ENCODE measurements at places on chromosomes 5 and 9.

DNA sequence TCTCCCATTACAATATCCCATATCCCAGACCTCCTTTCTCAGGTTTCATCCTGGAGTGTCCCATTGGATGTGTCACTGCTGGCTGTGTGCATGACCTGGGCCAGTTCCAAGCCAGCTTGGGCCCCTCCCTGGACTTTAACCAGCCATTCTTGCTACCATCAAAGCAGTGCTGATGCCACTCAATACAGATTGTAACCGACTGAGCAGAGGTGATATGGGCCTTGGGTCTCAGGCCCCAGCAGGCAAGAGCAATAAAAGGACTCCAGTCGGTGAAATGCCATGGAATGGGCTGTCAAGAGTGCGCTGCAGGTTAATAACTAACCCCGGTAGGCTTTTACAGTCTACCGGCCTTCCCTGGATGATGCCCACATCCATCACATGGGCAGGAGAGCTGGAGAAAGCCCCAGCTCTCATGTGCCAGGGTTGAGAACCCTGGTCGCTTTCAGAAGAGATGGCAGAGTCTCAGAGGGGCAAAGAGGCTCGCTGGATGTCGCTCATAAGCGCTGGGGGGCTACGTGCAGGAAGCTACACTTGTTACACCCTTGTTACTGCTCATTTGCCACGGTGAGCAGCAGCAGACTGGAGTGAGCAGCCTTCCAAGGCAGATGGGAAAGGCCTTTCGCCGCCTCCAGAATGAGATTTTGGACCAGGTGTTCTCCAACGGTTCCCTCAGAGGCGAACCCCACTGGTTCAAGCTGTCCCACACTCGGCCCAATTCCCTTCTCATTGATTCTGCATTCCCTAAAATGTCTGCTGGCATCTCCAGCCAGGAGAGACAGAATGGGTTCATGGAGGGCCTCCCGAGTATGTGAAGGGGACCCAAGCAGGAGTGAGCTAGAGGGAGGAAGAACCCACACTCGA lies 13.2 kb downstream of the EPB41L4B start:
- no peak for DNase-seq

- DNase-seq, result no peak
These were observed 46.8 kb upstream of the OTULINL start for GRCh38 chr5:14534773-14535172.

- DNase-seq, result no peak
These were observed 225.7 kb downstream of the FSTL4 start for GRCh38 chr5:133386662-133387061.

GRCh38 chr9:18394847-18395351 lies 79.1 kb upstream of the ADAMTSL1 start:
- DNase-seq, result no peak

DNA sequence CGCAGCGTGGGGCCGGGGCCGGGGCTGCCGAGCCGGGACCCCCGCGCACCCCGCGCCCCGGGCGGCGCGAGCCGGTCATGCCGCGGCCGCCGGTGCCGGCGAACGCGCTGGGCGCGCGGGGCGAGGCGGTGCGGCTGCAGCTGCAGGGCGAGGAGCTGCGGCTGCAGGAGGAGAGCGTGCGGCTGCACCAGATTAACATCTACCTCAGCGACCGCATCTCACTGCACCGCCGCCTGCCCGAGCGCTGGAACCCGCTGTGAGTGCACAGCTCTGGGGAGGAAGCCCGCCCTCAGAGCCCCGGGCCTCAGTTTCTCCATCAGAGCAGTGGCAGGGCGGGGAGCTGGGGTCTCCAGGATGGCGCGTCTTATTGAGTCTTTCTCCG lies 335 bp downstream of the GALNT12 start:
- DNase-seq, result no peak

DNA sequence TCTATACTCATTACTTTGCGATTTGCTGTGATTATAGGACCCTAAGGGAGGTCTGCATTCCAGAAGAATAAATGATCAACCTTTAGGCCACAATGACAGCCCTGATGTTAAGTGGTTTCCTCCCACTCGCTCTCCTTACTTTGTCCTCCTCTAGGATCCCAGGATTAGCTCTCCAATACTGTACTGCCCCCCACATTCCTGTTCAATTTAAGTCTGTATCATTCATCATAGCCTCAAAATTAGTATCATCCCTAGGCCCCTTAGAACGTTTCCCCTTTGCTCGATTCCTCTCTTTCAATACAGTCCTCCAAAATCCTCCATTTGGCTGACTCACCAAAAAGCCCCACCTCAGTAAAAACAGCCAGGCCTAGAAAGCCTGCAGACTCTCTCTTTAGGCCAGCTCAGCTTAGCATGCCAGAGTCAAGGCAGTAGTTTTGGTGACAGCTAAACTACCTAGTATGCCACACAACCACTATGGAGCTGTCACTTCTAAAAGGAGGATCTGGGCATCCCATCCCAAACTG lies 24.4 kb downstream of the RNF145 start:
- peak; percentile 89 for DNase-seq

- DNase-seq, result no peak
These were observed 35.0 kb upstream of the UNC5A start for GRCh38 chr5:176775409-176775808.

GRCh38 chr5:140883373-140883772 lies 1.4 kb downstream of the PCDHA13 start:
- DNase-seq, result no peak

- no peak for DNase-seq
These were observed 18.7 kb upstream of the PIK3R1 start for GRCh38 chr5:68196876-68197275.

DNA sequence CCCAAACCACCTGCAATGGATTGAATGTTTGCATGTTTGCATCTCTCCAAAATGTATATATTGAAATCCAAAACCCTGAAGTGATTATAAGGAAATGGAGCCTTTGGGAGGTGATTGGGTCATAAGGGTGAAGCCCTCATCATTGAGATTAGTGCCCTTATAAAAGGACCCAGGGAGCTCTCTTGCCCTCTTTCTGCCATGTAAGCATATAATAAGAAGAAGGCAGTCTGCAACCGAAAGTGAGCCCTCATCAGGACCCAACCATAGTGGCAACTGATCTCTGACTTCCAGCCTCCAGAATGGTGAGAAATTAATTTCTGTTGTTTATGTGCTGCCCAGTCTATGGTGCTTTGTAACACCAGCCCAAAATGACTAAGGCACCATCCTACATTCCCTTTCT lies 115.7 kb upstream of the EFNA5 start:
- no peak for DNase-seq

GRCh38 chr5:1521671-1522600 lies 1.8 kb downstream of the LPCAT1 start:
- DNase-seq, result peak; percentile 34

GRCh38 chr5:141354900-141355469 lies at the start of gene PCDHGA4:
Gene PCDHGA4 (plus strand): TSS chr5:141355021. CDS start chr5:141355108, 87 bp downstream.
- no peak for DNase-seq

DNA sequence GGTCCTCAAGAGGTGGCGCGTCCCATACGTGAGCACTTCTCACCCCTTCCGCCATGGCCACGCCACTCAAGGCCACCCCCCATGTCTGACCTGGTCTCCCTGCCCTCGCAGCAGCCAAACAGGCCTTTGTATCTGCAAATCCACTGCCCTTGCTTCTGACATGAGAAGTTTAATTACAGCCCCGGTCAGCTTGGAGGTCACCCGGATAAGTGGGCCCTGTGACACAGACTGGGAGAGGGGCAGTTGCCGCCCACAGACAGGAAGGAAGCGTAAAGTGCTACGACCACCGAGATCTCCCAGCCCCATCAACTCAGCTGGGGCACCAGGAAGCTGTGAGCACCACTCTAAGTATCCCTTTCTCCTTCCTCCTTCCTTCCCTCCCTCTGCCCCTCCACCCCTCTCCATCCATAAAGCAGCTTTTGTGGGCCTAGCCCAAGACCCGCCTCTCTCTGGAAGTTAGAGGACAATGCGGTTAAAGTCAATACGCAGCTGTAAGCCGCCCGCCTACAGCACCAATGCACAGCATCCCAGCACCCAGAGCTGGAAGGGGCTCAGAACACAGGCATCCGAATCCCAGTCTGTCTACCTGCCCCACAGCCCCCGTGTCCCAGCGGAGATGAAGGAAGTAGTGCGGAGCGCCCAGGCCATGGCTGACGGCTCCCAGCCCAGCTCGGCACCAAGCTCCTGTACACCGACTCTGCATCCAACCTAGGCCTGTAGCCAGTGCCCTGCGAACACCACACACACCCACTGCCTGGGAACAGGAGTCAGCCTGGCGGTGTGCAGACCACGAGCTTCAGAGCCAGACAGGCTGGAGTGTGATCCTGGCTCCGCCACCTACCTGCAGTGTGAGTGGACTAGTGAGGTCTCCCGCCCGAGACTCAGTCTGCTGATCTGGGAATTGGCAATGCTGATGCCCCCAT lies 44.8 kb upstream of the RNF130 start:
- no peak for DNase-seq

- DNase-seq, result no peak
These were observed 45.7 kb upstream of the FAM170A start for GRCh38 chr5:119583684-119584083.

DNA sequence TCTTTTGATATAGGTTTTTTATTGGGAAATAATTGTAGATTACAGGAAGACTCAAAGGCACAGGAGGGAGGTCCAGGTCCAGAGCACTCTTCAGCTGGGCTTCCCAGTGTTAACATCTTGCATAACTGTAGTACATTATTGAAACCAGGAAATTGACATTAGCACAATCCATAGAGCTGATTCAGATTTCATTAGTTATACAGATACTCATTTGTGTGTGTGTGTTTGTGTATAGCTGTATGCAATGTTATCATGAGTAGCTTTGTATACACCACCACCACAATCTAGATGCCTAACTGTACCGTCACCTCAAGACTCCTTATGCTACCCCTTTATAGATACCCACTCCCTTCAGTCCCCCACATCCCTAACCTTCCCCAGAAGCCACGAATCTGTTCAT lies 47.9 kb downstream of the SLC36A1 start:
- DNase-seq, result no peak

- peak; percentile 62 for DNase-seq
These were observed 30.8 kb downstream of the OR1J1 start for GRCh38 chr9:122446819-122447484.

DNA sequence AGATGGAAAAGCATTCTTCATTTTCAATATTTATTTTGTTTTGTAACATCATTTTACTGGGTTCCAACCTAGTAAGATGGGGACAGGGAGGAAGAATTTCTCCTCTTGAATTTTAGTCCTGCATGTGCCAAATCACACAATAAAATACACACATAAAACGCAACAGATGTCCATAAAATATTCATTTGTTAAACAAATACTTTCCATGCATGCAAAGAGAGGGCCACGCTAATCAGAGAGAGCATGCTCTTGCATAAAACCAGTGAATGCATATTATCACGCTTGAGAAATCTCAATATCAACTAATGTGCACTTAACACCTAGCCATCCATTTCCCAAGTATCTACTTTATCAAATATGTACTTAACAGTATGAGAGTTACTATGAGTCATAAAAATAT lies 212.6 kb upstream of the TARS1 start:
- no peak for DNase-seq

DNA sequence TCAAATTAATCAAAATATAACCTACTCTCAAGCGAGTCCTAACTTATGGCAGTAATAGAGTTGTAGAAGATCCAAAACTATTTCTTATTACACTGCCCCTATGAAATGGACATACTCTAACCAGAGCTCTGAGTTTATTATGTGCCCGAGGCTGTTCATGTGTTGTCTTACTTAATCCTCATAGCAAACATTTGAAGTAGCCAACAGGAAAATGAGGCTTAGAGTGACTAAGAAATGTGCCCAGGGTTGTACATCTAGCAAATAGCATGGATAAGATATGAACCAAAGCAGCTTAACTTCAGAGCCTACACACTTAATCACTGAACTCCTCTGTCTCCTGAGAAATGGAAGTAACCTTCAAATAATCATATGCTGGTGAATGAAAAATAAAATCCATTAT lies 1551.7 kb downstream of the MAT2B start:
- peak; percentile 12 for DNase-seq

DNA sequence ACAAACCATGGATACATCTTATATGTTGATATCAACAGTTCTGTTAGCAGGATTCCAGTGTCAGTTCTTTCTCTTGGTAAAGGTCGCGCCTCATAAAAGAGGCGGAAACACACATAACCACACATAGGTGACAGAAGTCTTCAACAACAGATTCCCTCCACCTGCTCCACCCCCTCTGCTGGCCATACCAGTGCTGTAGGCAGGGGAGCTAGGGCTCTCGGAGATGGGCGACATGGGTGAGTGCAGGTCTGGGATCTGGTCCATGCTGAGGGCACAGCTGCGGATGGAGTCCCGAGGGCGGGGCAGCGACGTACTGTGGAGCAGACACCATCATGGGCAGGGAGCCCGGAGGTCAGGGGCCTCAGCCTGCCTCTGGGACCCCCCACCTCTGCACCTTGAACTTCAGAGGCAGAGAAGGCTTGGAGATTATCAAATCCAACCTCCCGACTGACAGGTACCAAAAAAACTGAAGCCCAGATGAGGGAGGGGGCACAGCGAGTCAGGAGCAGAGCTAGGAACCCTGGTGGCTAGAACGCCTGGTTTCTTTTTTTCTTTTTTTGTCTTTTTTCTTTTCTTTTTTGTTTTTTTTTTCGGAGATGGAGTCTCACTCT lies 12.0 kb upstream of the TOR2A start:
- no peak for DNase-seq

- no peak for DNase-seq
These were observed 271.7 kb upstream of the KLF4 start for GRCh38 chr9:107761307-107761706.

DNA sequence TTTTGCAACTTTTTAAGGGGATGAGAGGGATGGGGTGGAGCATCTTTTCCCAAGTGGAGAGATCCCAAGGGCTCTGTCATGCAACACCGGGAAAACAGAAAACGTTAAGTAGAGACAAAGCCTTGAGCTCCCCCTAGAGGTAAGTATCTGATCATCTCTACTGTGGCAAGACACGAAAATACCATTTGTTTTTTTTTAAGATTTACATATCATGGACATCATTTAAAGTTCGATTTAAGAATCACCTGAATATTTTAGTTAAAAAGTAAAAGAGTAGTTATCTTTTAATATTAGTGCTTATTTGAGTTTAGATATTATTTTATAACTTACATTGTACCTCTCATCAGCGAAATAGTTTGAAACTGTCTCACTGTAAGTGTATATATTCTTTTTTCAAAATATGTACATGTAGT lies 200.4 kb downstream of the LRRC70 start:
- peak; percentile 41 for DNase-seq

DNA sequence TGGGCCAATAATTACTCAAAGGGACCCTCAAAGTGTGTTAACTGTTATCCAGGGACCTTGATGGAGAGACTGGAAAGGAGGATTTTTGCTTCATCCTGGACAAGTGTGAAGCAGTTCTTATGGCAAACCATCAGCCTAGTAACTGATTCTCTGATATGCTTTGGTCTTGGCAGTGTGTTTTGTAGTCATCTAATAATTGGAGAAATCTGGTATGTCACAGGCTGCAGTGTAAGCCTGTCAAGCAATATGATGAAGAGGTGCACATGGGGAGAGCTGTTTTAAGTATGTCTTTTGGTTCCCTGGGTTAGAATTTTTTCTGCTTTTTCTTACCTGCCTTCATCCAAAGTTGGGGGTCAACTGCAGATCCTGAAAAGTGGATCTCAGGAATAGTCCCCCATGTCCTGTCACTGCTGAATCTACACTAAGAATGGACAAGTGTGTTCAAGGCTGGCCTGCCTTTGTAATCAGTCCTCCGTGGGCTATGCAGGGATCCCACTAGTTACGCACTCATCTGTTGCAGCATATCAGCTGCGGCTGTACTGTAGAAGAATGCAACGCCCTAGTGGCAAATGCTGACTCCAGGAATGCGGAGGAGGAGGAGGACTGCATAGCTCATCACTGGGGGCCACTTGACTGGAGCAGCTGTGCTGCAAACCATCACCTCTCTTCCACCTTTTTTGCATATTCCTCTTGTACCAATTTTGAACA lies 1.9 kb downstream of the SPTAN1 start:
- peak; percentile 97 for DNase-seq

Data from NCI-H226 (cell line).